ENCODE measurements at places on chromosomes 5 and 9.
A peak's percentile ranks its signal among the peaks of the same experiment; 100 is the strongest.

DNA sequence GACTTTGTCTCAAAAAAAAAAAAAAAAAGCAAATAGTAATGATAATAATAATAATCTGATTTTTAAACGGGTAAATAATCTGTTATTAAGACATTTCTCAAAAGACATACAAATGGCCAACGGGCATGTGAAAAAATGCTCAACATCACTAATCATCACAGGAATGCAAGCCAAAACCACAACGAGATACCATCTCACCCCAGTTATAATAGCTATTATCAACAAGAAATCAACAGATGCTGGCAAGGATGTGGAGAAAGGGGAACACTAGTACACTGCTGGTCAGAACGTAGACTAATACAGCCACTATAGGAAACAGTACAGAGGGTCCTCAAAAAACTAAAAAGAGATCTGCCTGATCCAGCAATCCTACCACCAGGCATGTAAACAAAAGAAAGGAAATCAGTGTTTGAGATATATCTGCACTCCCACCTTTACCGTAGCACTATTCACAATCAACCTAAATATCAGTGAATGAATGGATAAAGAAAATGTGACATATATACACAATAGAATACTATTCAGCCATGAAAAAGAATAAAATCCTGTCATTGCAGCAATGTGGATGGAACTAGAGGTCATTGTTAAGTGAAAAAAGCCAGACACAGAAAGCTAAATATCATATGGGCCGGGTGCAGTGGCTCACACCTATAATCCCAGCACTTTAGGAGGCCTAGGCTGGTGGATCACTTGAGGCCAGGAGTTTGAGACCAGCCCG lies 24.9 kb downstream of the VAV2 start:
- no peak for DNase-seq

DNA sequence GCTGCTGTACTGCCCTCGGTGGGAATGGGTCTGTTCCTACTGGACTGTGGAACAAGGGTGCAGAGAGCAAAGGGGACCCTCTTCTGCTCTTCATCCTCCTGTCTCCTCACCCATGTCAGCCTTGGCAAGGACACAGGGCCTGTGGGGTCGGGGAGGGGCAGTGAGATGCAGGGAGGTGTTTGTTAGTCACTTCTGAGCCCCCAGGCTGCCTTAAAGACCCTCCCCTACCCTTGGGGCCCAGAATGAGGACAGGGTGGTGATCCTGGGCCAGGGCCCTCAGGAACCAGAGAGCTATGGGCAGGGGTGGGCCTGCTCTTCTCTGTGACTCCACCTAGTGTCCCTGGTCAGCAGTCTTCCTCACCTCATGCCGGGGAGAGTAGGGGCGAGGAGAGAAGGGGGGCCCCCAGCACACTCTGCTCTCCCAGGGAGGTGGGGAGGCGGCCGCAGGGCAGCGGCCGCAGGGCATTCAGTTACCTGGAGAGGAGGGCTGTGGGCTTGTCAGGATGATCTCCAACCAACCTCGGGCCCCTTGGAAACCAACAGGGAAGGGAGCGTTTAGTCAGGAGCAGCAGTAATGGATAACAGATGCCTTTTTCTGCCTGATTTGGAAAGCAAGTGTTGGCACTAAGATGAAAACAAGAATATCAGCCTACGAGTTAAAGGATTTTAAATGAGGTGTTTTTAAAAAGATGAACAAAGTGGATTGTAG lies 62.0 kb upstream of the GARNL3 start:
- no peak for DNase-seq

DNA sequence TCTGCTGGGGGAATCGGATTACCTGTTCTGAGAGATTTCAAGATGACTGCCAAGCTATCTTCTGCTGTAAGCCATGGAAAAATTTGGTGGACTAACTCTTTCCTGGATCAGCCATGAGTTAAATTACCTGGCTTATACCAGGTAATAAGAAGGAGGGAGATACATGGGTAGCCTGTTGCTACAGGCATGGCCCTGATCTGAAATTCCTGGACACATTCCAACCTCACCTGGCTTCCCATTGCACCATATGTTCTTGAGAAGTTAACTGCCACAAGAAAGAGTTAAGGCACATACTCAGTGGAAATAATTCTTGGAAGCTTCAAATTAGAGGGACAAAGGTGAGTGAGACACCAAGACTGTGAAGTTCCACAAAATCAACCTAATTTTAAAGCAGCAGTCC lies 371.3 kb downstream of the ACTL7B start:
- no peak for DNase-seq

- peak; percentile 44 for DNase-seq
Measured at GRCh38 chr5:107476783-107477182, 194.0 kb downstream of the EFNA5 start.

GRCh38 chr5:32031089-32031488 lies 143.0 kb downstream of the GOLPH3 start:
- no peak for DNase-seq

DNA sequence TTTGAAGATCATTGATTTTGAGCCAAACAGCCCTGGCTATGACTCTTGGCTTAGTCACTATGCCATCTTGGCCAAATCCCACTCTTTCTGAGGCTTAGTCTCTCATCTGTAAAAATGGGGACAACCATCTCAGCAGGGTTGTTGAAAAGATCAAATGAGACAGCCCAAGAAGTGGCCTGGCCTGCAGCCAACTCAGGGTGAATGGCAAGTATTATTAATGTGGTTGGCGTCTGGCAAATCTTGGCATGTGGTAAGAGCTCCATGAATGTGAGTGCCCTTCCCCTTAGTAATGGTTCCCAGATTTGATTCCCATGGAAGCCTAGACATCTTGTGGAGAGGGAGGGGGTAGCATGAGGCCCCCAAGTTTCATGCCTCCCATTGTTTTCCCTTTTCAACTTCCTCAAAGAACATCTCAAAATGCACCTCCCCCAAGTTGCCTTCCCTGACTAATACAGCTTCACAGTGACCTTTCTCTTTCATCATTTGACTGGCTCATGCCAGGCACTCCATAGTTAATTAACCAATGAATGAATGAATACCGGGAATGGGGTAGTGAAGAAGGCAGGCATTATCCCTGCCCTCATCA lies 11.8 kb upstream of the TGFBI start:
- peak; percentile 91 for DNase-seq

DNA sequence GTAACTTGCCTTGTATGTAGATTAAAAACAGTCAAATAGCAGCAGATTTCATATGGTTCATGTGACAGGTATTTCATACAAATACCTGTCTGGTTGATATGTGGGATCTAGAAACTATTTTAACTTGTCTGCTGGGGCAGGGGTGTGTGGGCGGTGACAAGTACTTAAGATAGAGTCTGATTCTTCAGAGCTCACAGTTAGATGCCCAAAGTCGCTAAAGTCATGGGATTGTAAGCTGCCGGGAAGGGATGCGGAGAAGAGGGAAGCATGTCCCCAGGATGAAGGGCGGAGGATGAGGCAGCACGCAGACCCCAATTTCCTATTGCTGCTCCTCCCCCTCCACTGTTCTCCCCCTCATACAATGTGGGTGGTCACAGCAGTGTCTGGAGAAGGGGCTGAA lies 13.3 kb downstream of the ANXA6 start:
- DNase-seq: no peak

- DNase-seq: no peak
Measured at GRCh38 chr5:147874910-147875367, 3.6 kb upstream of the SCGB3A2 start.

- no peak for DNase-seq
Measured at GRCh38 chr9:97889941-97890887, 32.1 kb downstream of the TRMO start.

DNA sequence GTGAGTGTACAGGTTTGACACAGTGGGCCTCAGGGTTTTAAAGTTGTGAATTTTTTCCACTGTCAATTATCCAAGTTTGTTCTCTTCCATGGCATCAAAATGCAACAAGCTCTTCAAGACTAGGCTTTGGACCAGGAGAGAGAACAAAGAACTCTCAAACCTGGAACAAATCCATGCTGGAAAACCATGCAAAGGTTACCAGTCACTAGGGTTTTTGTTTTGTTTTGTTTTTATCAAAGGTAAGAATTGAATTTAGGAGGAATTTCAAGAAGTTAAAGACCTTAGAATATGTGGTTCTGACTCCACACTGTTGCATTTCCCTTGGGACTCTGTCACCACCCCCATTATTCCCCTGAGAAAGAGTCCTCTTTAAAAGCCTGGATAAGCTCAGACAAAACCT lies 191.1 kb upstream of the PIK3R1 start:
- no peak for DNase-seq

DNA sequence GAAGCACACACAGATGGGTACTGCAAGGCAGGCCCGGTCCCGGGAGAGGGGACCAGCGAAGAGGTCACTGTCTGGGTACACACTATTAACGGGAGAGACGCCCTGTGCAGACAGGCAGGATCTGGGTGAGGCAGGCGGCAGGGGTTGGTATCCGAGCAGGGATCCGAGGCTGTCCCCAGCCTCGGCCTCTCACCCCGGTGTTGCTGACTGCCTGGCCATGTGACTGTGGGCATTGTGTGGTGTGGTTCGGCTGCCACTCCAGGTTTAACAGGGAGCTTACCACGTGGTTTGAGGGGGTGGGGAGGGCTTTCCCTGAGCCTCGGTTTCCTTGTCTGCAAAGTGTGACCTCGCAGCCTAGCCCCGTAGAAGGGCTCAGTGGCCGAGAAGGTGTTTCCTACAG lies 11.1 kb upstream of the RALGDS start:
- DNase-seq: no peak

All from kidney glomerular epithelial cell (primary cell).